ENCODE measurements at places on chromosomes 5 and 9.

GRCh38 chr9:68747043-68747533, 42.0 kb downstream of the PIP5K1B start:
- DNase-seq: no peak

DNA sequence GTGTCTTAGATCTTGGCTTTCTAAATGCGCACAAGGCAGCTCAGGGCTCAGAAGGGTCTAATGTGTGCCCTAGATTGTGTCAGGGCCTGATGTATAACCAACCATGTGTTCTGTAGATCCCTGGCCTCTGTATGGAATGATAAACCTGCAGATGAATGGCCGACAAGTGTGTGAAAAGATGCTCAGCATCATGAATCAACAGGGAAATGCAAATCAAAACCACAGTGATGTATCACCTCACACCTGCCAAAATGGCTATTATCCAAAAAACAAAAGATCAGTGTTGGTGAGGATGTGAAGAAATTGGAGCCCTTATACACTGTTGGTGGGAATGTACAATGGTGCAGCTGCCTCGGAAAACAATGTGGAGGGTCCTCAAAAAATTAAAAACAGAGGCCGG, 489.8 kb downstream of the SEMA5A start:
- DNase-seq: no peak

DNA sequence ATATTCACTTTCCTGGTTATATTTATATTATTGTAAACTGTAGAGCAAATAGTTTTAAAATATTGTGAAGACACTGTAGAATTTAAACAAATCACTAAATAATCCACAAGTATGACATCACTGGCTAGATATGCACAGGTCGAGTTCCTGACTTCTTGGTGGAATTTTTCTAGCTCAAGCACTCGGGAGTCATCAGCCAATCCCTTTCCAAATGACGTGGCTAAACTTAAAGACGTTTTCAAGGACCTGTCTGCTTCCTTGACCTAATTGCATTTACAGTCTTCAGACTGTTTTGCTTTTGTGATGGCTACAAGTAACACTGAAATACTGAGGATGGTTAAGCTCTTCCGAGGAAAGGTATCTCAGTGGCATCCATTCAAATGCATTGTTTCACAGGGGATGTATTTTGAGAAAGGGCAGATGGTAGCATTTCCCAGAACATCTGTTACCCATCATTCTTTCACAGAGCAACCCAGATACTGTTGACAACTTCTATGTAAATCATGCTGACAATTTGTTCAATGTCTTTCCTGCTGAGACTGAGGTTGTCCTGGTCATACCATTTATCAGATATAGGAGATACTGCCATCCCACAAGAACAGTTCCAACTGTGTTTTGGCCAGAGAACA, 262.8 kb downstream of the CDH10 start:
- no peak for DNase-seq

DNA sequence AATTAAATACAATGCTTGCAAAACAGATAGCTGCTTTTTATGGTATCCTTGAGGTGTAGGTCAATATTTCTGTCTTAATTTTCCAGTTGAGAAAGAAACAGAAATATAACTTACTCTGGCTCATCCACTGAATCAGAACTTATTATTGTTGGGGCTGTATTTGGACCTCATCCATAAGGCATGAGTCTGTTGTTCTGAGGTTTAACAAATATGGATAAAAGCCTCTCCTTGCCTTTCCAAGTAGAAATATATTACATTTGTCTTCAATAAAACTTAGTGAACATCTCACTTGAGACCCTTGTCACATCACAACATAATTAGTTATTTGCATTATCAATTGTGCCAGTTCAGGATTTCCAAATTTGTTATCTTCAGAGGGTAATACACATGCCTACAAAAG, 525.8 kb downstream of the AGTPBP1 start:
- no peak for DNase-seq

DNA sequence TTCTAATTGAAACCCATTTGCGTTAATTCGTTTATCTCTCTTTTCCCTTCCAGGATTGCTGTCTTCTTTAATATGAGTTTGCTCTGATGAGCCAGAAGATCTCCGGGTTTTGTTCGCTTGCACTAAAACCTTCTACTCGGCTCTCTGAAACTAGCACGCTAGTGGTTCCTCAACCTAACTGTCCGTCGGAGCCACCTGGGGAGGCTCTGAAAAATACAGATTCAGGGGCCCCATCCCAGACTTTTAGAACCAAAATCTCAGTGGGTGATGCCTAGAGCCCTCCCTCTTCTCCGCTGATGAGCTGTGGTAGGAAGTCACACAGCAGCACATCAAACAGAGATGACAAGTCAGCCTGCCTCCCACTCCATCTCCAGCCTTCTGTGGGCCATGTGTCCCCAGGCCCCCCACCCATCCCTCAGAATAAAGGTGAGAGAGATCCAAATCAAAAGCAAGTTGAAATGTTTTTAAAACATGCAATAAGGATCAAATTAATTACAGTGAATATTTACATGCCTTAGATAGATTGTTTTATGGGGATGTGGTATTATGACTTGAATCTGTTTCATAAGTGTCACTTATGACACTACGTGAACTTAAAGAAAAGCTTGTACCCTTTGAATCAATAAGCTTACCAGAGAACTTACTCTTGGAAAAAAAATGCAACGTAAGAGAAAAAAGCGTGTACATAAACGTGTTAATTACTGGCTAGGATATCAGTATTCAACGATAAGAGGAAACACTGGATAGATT, 16.4 kb downstream of the FCN2 start:
- DNase-seq: no peak

DNA sequence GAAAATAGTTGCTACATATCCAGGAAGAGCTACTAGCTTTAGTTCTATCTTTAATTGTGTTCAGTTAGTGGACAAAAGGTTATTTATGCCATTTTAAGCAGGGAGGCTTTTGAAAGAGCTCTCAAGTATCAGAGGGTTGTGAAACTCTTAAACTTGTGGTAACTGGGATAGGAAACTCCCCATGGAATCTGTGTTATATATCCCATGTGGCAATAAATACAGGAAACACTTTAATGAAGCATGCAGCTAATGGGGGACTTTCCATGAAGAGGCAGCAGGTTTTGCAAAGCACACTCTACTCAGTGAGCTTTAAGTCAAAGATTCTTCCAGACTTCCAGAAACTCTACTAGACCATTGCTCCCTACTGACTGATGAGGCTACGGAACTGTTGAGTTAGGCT, 805.0 kb upstream of the C9orf72 start:
- DNase-seq: no peak

DNA sequence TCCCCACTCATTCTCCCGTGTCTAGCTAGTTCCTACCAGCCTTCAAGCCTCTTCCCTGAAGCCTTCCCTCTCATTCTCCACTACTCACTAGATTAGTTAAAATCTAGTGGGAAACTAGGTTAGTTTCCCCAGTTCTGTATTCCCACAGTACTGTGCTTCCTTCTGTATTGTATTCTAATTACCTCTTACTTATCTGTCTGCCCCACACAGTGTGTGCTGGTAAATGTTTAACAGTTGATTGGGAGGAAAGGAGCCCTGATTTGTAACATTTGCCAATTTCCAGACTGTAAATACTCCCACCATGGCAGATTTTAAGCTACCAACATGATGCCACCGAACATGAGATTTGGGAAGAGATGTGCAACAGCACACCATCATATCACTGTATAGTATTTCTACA, 8.3 kb downstream of the KLHL3 start:
- no peak for DNase-seq

DNA sequence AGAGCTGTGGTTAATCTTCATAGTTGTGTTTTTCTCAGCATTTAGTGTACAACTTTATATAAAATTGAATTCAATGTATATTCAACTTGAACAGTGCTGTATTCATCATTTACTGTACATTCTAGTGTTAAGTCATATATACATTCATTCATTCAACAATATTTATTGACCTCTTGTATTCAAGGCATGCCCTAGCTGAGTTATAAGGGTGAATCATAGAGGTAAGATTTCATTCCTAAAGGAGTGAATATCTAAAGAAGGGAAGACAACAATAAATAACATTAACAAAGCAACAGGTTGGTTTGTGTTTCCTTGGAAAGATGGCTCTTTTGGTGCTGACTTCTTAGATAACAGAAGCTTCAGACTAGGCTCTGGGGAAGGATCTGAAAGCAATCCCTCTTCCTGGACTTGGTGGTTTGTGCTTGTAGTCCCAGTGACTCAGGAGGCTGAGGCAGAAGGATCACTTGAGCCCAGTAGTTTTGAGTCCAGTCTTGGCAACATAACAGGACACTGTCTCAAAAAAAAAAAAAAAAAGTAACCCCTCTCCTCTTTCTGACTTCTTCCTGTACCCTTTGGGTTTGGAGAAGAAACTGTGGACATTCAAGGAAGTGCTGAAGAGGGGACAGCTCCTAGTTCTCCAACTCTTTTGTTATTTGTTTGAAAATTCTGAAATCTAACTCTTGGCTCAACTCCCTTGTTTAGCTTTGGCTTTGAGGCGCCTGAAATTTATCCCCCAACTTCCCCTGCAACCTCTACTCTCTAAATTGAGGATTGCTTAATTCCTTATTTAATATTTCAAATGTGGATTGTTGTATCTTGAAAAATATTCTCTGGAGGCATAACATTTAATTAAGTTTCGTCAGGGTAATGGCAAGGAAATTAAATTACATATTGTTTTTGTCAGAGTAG, 80.2 kb downstream of the OSTF1 start:
- no peak for DNase-seq

DNA sequence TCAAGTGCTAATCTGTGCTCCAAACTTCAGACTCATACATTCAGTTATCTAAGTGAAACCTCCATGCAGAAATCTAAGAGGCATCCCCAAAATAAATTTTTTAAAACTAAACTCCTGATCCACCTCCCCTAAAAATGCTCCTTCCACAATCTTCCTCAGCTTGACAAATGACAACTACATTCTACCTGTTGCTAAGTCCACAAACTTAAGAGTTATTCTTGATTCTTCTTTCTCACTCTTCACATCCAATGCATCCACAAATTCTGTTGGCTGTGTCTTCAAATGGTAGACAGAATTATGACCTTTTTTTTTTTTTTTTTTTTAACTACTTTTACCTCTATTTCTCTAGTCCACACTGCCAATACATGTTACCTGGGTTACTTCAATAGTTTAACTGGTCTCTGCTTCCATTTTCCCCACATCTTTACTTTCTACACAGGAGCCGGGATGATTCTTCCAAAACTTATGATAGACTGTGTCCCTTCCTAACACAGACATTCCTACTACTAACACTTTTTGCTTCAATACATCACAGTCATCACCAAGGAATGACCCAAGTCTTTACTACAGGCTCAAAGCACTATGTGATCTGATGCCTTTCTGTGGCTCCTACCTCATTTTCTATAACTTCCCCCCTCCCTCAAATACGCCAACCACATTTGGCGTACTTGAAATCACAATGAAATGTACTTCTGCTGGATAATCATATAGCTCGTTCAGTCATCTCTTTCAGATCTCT, 143.6 kb downstream of the PDE4D start:
- DNase-seq: no peak

- DNase-seq: no peak
Measured at GRCh38 chr5:142491270-142491669, 166.4 kb upstream of the SPRY4 start.

DNA sequence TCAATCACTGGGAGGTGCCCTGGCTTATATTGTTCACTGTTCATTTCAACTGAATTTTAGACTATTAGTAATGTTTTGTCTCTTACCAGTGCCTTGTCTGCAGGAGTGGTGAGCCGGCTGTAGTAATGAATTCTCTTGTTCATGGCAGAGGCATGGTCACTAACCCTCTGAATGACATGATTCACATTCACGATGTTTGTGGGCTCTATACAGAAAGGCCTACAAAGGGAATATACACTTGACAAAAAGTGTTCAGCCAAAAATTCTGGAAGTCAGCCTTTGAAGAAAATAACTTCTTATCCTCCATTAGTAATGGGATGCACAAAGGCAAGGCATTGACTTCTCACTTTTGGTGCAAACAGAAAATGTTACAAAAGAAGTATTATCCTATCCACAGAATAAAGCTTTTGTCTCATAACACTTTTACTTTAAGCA, 39.6 kb downstream of the SLC38A9 start:
- no peak for DNase-seq

- DNase-seq: no peak
Measured at GRCh38 chr9:17229945-17230560, 95.2 kb downstream of the CNTLN start.

GRCh38 chr5:42035526-42035925, 110.4 kb downstream of the FBXO4 start:
- DNase-seq: no peak

GRCh38 chr9:88818495-88819201, 172.6 kb upstream of the S1PR3 start:
- DNase-seq: no peak

- DNase-seq: no peak
Measured at GRCh38 chr5:126757713-126758357, 19.1 kb upstream of the LMNB1 start.

DNA sequence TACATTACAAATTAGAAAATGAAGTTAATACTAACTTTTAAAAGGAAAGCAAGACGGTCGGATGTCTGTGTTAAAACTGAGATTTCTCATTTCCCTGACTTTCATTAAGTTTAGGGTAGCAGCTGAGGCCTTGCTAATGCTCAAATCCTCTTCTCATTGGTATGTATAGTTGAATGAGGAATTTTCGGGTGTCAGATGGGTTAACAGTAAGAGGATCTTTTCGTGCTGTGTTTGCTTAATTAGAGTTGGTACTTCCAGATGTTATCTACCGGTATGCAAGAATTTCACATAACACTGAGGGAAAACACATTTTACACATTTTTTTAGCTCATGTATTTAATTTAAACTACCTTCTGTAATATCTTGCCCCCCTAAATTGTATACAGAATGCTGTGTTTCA, 168.2 kb upstream of the CTNND2 start:
- DNase-seq: no peak

DNA sequence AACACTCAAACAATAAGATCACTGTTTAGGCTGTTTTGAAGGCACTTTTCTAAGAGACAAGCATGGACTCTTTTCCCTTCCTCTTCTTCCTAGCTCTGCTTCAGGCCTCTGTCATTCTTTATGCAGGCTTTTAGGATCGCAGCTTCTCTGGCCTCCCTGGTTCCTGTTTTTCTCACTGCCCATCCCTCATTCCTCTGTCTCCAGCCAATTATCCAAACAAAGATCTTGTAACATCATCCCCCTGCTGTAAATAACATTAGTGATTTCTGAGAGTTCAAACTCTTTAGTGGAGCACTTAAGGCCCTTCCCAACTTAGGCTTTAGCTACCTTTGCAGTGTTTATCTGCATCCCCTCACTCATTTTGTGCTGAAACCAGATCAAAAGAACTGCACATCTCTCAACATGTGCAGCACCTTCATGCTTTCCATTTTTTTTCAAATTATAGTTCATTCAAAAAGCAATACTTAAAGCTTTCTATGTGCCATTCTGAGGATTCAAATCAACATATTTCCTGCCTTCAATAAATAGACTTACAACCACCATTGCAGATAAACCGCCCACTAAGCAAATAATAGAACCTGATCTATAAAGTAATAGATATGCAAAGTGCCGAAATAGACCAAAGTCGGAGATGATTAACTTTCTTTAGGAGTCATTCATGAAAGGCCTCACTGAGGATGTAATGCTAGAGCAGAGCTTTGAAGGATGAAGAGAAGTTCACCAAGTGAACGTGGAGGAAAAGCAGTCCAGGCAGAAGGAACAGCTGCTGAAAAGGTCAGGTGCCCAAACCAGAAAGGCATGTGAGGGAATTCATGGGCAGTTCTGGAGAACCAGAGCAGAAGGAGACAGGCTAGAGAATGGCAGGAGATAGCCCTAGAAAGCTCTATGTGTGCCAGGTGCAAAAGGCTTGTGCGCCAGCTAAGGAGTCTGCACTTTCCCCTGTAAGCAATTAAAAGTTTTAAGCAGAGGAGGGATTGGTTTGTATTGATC, 95.8 kb upstream of the ZNF366 start:
- no peak for DNase-seq
